ENCODE measurements at places on chromosomes 3 and 15.

DNA sequence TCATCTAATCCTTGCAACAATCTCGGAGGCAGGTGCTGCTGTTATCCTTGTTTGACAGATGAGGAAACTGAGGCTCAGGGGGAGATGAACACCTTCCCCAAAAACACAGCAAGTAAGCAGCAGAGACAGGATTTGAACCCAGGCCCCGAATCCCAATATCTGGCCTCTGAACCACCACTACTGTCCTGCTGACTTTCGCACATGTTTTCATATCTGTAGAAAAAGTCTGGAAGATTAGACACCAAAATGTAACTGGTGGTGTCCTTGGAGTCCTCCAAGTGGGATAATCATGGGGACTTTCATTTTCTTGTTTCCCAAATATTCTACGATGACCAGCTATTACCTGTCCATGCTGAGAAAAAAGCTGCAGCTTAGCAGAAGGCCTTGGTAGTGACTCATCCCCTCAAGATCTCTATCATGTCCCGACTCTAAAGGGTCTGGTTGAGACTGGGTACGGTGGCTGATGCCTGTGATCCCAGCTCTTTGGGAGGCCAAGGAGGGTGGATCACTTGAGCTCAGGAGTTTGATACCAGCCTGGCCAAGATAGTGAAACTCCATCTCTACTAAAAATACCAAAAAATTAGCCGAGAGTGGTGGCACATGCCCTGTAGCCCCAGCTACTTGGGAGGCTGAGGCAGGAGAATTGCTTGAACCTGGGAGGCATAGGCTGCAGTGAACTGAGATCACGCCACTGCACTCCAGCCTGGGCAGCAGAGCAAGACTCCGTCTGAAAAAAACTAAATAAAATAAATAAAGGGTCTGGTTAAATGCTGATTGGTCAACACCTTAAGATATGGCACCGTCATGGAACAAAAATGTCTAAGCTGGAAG, 8.6 kb downstream of the IRAK2 start:
- DNase-seq, result no peak

GRCh38 chr15:61327019-61327631, 98.0 kb upstream of the RORA start:
- DNase-seq, result no peak

DNA sequence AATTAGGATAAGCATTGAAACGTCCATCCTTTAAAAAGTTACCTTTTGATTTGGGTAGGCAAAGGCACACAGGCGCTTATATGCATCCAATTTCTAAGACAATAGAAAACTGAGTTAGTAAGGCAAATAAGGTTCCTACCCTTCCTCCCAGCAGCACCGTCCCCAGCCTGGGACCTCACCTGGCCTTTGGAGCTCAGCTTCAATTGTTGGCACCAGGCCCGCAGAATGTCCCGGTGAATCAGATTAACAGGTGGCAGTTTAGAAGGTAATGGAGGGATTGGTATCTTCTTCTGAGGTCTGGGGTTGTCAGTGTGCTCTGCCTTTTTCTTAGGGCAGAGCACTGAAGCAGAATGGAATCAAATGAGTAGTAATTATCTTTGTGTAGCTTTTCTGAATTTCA, 5.7 kb downstream of the DPPA4 start:
- DNase-seq, result no peak

DNA sequence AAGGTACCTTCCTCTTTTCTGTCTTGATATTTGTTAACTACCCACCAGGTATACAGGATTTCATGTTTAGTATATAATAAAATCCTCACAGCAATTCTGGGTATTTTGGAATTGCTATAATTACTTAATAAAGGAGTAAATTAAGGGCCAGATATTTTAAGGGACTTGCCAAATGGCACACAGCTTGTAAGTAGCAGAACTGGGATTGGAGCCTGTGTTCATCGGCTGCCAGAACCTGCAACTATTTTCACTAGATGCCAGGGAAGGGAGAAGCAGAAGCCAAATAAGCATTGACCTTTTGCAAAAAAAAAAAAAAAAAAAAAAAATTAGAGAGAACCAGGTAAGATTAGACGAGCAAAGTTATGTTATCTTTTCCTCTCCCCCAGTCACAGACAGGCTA, 683.3 kb upstream of the CADM2 start:
- no peak for DNase-seq

GRCh38 chr3:79461129-79461792, 306.5 kb downstream of the ROBO1 start:
- DNase-seq, result no peak

DNA sequence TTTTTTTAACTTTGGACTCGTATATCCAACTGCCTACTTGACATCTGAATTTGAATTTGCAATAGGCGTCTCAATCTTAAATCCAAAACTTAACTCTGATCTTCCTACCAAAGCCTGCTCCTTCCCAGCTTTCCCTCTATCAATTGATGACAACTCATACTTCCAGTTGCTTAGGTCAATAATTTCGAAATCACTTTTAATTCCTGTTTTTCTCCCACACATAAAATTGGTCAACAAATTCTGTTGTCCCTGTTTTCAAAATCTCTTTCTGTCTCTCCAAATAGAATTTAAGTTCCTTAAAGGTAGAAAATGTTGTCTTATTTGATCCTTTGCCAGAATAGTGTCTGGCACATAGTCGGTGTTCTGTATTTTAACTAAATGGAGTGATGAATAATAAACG, 332.4 kb downstream of the SATB1 start:
- DNase-seq, result no peak

DNA sequence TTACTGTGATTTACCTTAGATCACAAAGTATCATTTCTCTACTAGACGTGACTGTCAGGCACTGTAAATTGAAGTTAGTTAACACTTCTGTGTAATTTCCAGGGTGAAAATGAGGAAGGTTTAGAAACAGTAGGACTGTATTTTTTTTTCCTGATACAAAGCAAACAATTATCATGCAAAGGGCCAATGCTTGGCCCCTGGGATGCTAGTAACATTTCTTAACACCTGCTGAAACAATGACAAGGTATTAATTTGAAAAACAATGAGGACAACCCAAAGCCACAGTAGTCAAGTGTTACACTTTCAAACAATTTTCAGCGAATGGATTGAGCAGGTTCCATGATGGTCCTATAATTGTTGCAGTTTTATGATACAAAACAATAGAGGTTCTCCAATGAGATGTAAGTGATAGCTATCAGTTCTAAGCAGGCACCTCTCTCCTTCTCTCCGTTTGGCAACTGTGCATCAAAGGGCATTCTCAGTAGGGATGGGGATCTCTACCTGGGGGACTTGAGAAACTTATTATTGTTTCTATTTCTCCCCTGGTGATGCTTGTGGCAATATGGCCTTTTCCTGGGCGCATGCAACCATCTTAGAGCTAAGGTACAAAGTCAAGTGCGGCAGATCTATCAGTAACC, 65.9 kb upstream of the FEZF2 start:
- no peak for DNase-seq

GRCh38 chr3:194775266-194775665, 89.6 kb downstream of the FAM43A start:
- DNase-seq, result no peak

DNA sequence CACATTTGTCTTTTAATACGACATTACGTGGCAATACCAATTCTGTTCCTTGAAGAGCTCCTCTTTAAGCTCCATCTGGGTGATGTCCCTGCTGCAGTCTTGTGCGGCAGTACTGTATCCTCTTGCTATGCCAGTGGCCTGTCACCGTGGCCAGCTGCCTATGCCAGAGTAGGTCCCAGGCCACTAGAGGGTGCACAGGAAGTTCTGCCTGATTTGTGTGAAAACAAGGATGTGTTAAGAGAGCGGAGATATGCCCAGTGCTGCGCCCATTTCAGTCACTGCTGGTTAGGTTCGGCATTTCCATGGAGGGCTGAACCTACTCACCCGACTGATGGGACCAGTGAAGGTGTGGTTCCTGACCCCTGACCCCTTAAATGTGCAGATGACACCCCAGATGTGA, 25.2 kb downstream of the NIPA1 start:
- no peak for DNase-seq

- no peak for DNase-seq
These were observed 29.8 kb downstream of the IRAK2 start for GRCh38 chr3:10194328-10195071.

DNA sequence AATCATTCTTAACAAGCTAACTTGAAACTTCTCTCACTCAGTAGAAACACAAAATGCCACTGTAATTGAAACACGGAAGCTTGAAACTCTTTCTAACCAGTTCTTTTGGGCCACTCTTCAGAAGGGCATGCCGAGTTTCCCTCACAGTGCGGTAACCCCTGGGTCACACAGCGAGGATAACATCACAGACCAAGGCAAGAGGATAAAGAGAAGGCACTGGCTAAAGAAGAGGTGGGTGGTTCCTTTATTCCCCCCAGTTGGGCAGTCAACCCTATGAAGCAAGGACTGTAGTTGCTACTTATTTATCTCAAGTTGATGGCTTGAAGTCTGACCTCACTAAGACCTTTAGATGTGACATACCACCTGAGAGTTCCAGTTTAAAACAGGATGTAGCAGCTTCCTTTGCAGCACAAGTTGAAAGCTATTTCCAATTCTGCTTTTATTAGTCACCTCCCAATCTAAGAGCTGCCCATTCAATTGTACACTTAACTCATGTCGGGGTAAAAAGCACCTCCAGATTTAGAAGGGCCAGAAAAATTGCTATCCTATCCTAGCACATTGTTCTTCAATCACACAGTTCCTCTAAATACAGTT, 272.4 kb downstream of the TIGIT start:
- DNase-seq, result no peak

DNA sequence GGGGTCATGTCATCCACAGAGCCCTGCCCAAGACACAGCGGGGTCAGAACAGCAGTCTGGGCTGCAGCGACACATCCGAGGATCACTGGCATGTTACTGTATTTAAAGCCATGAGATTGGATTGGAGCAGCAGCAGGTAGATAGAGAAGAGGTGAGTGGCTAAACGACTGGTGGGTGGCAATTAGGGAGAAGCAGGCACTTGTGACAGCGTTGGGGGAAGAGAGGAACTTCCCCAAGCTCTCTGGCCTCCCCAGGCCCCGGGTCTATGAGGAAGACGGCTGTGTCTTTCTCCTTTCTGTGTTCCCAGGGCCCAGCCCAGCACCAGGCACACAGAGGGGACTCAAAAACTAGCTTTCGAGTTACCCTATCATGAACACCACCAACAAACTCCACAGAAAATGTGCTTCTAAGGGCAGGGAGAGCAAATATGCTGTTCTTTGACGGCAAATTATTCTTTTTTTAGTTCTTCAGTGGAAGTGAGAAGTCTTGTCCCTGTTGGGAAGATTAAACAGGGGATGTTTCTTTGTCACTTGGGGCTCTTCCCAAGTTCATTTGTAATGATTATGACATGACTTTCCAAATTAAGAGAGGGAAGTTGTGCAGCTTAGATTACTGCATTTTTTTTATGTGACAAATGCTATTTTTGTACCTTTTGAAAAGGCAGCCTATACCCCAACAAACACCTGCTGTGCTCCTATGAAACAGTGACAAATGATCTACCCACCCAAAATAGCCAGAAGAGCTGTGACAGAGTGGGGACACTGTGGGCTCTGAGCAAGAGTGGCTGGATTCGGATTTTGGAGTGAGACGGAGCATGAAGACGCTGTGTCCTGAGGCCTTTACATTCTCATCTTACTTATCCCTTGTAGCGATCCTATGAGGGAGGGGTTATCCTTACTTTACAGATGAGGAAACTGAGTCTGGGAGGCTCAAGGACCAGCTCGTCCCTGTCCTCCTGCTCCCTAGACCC, 7.2 kb upstream of the SYNM start:
- no peak for DNase-seq

DNA sequence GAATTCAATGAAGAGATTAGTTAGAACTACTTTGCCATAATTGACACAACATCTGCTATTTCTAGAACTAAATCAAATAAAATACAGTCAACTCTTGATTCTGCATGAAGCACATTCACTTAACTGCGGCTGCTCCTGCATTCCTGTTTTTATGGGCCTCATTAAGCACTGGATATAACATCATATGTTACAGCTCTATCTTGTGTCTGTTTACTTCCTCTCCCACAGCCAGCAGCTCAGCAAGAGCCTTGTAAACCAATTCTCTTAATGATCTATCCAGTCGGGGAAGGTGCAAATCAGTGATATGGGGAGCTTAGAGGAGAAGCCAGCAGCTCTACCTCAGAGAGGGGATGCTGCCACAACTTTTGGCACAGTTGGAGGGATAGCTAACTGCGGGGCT, 329.2 kb downstream of the ARRDC4 start:
- no peak for DNase-seq

GRCh38 chr3:181316482-181316881, 326.9 kb upstream of the DNAJC19 start:
- no peak for DNase-seq

DNA sequence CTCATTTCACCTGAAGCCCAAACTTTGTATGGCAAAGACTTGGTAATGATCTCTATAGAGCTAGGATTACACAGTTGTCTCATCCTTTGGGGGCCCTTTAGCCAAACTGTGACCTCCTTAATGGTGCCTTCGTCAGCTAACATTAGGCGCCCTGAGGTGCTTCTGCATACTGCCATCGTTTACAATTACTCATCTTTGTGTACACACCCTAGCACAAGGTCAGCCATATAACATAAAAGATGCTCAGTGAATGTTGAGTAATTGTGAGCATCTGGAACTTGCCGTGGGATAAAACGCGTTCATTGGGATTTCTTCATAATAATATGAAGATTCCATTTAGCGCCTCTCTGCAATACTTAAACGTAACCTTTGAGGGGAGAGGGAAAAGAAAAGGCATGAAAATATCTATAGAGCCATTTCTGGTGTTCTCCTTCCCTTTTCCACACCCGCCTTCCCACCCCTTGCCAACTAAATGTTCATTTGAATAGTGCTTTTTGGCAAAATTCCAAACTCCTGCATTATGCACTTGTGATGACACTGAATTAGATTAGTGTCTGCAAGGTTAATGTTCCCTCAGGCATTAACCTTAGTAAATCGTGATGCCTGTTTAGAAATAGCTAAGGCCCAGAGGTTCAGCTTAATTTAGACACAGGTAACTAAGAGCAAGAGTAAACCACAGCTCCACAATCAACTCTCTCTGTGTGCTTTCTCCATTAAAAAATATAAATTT, 990 bp upstream of the ZNF148 start:
- DNase-seq, result no peak

DNA sequence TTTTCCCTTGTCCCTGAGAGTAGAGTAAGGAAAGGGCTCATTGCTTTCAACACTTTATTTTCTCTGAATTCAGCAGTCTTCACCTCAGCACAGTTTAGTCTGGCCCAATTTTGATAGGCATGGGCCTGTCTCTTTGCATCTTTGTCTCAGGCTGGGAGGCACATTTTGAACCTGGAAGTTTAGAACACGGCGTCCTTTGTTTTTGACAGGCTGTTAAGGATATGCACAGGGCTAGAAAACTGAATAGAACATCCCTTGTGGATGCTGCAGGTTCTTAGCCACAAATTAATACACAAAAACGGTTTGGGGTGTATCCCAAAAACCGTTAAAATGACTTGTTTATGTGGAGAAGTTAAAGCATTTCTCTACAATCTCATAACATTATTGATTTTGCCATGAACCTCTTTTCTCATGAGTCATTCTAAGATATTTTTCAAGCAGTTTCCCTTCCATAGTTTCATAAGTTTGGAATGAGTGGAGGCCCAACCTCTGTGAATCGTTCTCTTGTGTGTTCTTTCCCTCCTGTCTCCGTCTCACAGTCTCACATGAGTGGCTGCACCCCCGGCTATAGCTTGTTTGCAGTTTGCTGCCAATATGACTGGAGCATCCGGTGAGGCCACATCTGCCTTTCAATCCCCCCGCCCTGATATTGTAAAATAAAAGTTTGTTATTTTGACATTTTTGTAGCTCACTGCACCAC, 192.9 kb upstream of the EIF1B start:
- no peak for DNase-seq

- DNase-seq, result no peak
These were observed 171.7 kb downstream of the C3orf38 start for GRCh38 chr3:88321363-88322050.

GRCh38 chr3:175977968-175978752, 1119.0 kb downstream of the NAALADL2 start:
- no peak for DNase-seq
